A549 treated with CORT108297 at 1 μM for 4 hours (cell line): ENCODE measurements at places on chromosomes 13 and 19. TPM values are rescaled to one million over a fixed set of nuclear protein-coding genes. Genes with fewer than 3 reads are reported as not detected.

The ZNF132 gene
- 0.08 to 0.10 TPM (median 0.09 TPM) in 5 replicates for total RNA-seq

The CTXN1 gene
- 8.5 to 24.3 TPM (median 22.2 TPM) in 5 replicates for total RNA-seq

The CEACAM4 gene
- total RNA-seq, result not detected in 5 replicates

The SIAH3 gene
- not detected in 5 replicates for total RNA-seq

The ATP4A gene
- not detected in 5 replicates for total RNA-seq

The LRFN3 gene
- total RNA-seq, result 15.6 to 25.9 TPM (median 22.3 TPM) in 5 replicates

The GTPBP3 gene
- 16.8 to 24.6 TPM (median 22.4 TPM) in 5 replicates for total RNA-seq

The PRX gene
- total RNA-seq, result 1.2 to 1.9 TPM (median 1.4 TPM) in 5 replicates

The ZNF497 gene
- total RNA-seq, result 0.98 to 1.7 TPM (median 1.5 TPM) in 5 replicates

The SBK3 gene
- total RNA-seq, result 1.7 to 2.0 TPM (median 1.9 TPM) in 5 replicates

The PSG7 gene
- 0.04 to 0.07 TPM (median 0.05 TPM) in 3 of 5 replicates, not detected in the others for total RNA-seq

The TJP3 gene
- 0.29 to 0.53 TPM (median 0.33 TPM) in 5 replicates for total RNA-seq

The ZNF446 gene
- 11.4 to 14.5 TPM (median 14.0 TPM) in 5 replicates for total RNA-seq

The CYP2A7 gene
- not detected in 5 replicates for total RNA-seq

The PLPP2 gene
- total RNA-seq, result 78.6 to 117 TPM (median 112 TPM) in 5 replicates

The CYP4F2 gene
- 0.05 to 0.25 TPM (median 0.18 TPM) in 5 replicates for total RNA-seq

The MYO1F gene
- total RNA-seq, result 0.14 to 0.49 TPM (median 0.28 TPM) in 5 replicates

The LILRA5 gene
- total RNA-seq, result not detected in 5 replicates

The APOC1 gene
- 119 to 132 TPM (median 122 TPM) in 5 replicates for total RNA-seq

The CFAP97D2 gene
- 0.18 TPM in 1 of 5 replicates, not detected in the others for total RNA-seq

The PSG1 gene
- 0.14 to 0.32 TPM (median 0.27 TPM) in 5 replicates for total RNA-seq

The MEIS3 gene
- total RNA-seq, result 32.8 to 41.2 TPM (median 39.1 TPM) in 5 replicates

The IQCN gene
- total RNA-seq, result 0.48 to 0.68 TPM (median 0.50 TPM) in 5 replicates

The RFPL4A gene
- total RNA-seq, result 0.31 to 0.54 TPM (median 0.45 TPM) in 5 replicates
